Parietal lobe (tissue), 2 donors: ENCODE measurements at places on chromosomes 7 and 10. TPM values are rescaled to one million over a fixed set of nuclear protein-coding genes. Genes with fewer than 3 reads are reported as not detected.

The AKR1C8 gene
- not detected for total RNA-seq

The INSYN2A gene
- 9.4 TPM for total RNA-seq

The HMX2 gene
- total RNA-seq, result not detected

The CCZ1 gene
- total RNA-seq, result 87.3 TPM

The TFR2 gene
- 6.6 TPM for total RNA-seq
